ENCODE measurements at places on chromosomes 6 and 20.

DNA sequence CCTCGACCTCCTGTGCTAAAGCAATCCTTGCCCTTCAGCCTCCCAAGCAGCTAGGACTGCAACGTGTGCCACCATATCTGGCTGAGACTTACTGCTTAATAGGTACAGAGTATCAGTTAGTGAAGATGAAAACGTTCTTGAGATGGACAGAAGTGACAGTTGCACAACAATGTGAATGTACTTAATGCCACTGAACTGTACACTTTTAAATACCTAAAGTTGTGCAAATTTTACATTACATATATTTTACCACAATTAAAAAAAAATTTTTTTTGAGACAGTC lies 25.9 kb downstream of the NUDT3 start:
- DNase-seq, result no peak

DNA sequence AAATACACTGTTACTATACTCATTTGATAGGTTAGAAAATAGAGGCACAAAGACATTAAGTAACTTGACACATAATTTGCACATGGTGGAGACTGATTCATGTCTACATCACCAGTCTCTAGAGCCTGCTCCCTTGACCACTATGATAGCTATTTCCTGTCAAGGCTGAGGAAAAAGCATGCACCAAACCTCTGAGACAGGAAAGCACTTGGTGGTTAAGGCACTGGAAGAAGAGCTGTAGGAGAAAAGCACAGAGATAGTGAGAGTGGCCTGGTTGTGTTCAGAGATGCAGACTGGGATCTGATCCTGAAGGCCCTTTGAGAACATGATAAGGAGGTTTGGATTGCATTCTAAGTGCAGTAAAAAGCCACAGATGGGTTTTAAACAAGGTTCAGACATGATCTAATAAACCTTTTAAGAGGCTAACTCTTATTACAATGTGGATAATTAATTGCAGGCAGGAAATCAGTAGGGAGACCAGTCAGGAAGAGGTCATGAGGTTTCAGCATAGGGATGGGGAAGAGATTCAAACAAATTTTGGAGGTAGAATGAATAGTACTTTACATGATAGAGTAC lies 168.9 kb downstream of the PHF3 start:
- DNase-seq, result peak; percentile 93

- no peak for DNase-seq
Observed at GRCh38 chr20:8321001-8321400, 188.9 kb downstream of the PLCB1 start.

DNA sequence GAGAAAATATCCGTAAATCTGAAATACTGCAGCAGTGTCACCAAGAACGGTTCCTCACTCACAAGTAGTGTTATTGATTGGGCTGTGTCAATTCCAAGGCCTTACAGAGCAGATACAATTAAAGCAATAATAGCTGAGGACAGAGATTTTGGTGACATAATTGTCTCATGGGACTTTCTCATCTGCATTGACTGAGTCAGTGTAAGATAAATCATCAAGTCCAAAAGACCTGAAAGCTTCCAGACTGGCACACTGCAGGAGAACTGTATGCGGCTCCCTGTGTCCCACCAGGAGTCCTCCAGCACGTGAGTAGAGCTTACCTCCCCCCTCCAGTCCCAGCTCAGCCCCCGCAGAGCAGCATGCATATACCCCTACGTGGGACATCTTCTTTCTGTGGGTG lies 655.2 kb upstream of the ARID1B start:
- no peak for DNase-seq

GRCh38 chr20:63658749-63659187 lies 656 bp downstream of the RTEL1 start:
- DNase-seq, result no peak

DNA sequence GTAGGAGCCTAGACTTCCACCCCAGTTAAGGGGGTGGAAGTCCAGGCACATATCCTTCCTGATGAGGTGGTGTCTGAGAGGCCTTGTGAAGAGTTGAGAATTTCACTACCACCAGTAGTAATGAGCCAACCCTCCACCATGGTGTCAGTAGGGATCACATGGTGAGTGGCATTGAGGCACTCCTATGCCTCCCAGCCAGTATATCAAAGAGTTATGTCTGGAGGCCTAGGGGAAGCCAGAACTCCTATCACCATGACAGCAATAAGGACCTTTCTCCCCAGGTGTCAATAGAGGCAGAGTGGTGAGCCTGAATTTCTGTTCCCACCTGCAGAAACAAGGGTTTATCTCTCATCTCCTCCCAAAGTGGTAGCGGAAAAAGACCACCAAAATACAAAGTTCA lies 106.6 kb upstream of the ADTRP start:
- no peak for DNase-seq

- DNase-seq, result no peak
Observed at GRCh38 chr6:18533793-18534192, 146.6 kb downstream of the RNF144B start.

DNA sequence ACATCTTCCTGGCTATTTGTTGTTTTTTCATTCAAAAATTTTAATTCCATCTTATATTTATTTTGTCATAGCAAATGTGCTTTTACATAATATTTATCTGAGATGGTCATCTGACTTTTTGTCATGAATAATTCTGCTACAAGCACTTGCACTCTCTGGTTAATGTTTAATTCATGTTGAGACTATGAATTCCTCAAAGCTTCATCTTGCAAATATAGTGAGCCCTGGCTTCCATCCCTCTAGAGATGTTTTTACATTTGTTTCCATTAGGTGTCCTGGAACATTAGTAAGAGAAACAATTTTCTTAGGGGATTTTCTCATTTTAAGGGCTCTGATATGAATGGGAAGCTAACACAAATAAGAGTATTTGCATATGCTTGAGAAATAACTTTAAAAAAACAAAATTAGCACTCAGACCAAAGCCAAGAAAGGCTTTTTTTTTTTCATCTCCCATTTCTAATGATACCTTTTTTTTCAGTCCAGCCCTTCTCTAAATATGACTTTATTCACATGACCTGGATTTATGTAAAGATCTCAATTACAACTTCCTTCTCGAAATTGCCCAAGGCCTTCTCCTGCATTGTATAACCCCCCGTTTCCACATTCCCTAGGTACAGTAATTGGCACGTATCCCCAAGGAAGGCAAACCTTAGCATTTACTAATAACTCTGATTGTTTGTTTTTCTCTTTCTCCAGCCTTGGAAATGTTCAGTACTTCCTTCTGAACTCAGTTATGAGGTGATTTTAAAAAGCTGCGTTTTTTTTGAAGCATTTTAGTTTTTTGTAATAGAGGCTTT lies 797.0 kb upstream of the GJE1 start:
- no peak for DNase-seq

DNA sequence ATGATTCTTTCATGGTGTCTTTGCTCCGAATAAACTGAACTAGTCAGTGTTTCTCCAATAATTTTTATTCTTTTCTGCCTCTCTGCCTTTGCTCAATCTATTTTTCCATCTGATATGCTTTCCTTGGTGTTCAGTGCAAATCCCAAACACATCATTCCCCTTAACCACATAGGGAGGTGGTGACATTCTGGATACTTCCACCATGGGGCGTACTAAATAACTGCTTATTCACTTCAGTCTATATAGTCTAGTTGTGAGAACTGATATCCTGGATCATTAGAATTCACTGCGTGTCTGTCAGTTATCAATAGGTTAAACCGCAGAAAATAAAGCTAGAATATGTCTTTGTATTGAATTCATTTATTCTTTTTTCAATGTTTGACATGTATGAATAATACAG lies 83.1 kb downstream of the KCNQ5 start:
- no peak for DNase-seq

DNA sequence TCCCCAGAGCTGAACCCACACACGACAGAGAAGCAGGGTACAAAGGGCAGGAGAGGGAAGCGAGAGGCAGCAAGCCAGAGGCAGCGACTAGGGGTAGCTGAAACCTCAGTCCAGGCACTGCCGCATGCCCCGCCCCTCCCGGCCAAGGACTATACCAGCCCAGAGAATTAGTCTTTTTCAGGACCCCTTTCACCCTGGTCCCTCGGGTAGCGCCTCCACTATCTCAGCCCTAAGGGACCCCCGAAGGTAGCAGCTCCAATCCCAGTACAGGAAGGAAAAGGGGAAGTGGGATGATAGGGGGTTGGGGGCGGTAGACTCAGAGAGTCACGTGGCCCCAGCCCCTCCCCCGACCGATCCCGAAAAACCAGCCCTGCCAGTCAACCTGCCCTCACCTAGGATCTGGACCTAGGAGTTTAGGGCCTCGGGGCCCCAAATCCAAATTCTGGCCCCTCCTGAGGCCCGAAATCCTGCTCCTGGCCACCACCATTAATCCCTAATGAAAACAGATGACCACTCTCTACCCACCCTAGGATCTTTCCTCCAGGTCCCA lies 1.3 kb downstream of the RGL2 start:
- no peak for DNase-seq

DNA sequence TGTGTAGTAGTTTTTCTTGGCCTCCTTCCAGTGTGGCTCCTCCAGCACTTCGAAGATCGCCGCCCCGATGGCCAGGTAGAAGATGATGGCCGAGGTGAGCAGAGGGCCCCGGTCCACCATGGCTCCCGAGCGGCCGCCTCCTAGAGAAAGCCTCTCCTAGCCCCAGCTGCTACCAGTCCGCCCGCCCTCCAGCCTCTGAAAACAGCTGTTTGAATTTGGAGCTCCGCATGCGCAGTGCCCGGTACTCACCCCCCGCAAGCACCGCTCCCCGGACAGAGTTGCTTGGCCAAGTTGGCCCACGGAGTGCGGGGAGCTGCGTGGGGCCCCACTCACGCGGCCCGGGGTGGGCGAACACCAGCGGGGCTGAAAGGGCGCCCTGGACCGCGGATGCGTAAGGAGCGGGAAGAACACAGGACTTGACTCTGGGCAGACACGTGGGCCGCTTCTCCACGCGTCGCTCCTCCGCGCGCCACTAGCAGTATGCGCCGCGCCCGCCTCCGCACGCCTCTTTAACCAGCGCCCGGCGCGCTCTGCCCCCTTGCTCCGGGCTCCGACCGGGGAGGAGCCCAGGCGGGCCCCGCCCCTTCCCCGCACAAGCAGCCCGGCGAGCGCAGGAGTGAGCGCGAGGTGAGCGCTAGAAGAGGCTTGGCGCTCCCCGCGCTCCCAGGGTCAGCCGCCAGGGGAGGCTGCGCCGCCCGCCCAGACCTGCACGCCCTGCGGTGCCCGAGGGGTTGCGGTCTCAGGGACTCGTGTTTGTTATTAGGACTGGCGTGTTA lies at the start of gene KCNK5:
KCNK5 (minus strand) TSS at position 484 of the 776 bp plus-strand sequence; CDS start at position 120, 364 bp downstream.
- DNase-seq, result peak; percentile 7

DNA sequence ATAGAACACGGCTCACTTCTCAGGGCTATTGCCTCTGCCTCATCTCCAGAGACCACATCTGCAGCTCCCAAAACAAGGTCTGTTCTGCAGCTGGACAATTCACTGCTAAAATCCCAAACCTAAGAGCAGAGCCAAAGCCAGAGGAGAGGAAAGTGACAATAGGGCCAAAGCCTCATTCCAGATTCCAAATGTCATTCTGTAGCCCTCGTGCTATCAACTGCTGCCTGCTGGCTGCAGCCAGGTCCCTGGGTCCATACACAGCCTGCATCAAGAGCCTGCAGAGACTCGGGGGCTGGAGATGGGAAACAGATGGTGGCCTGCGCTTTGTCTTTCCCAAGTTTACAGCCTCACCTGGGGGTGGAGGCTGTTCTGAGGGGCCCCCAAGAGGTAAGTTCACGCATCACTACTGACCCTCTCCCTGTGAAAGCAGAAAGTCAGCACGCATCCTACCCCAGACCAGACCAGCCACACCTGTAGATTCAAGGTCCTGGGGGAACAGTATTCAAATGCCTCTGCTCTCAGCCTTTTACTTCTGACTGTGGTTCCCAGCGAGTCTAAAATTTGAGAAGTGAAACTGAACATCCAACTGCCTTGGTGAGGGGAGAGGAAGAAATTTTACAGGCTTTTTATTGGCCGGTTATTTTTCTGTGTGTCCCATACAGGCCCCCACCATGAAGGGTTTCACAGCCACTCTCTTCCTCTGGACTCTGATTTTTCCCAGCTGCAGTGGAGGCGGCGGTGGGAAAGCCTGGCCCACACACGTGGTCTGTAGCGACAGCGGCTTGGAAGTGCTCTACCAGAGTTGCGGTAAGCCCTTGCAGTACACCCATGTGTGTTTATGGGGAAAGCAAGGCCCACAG lies at the start of gene LY86:
LY86 (plus strand) TSS at position 657 of the 860 bp plus-strand sequence; CDS start at position 672, 15 bp downstream.
- no peak for DNase-seq

GRCh38 chr6:14743144-14743473 lies 502.8 kb upstream of the JARID2 start:
- no peak for DNase-seq

GRCh38 chr6:13103169-13103568 lies 225.2 kb downstream of the TBC1D7 start:
- DNase-seq, result no peak

GRCh38 chr6:35258858-35259193 lies 709 bp upstream of the ZNF76 start:
- no peak for DNase-seq

DNA sequence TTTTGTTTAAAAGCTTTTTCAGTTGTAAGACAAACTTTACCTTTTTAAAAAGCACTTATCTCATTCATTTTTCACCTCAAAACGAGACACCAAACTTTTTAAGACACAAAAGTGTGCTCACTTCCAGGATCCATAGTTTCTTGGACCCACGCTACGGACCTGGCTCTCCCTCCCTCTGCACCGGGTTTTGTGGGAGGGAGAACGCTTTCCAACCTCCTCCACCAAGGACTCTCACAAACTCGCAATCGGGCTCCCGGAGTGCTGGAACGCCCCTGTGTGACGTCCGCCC lies 436 bp downstream of the CAGE1 start:
- DNase-seq, result no peak

GRCh38 chr6:109867970-109868358 lies 110.1 kb upstream of the GPR6 start:
- DNase-seq, result peak; percentile 63

GRCh38 chr6:15357782-15358181 lies 111.9 kb downstream of the JARID2 start:
- DNase-seq, result no peak

DNA sequence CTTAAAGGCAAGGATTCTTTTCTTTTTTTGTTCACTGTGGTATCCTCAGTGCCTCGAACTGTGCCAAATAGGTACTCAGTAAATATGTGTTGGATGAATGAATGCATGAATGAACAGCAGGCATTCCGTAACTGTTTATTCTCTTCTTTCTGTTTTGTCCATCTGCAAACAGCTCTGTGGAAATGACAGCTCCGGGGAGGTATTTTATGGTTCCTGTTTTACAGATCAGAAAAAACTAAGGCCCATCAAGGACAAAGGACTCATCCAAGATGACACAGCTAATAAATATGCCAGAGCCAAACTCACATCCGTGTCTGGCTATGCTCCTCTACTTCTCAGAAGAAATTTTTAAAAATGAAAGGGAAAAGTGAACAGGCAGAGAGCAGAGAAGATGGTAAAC lies 21.0 kb downstream of the JPH2 start:
- DNase-seq, result peak; percentile 88

GRCh38 chr6:20835315-20836010 lies 301.2 kb downstream of the CDKAL1 start:
- DNase-seq, result no peak

DNA sequence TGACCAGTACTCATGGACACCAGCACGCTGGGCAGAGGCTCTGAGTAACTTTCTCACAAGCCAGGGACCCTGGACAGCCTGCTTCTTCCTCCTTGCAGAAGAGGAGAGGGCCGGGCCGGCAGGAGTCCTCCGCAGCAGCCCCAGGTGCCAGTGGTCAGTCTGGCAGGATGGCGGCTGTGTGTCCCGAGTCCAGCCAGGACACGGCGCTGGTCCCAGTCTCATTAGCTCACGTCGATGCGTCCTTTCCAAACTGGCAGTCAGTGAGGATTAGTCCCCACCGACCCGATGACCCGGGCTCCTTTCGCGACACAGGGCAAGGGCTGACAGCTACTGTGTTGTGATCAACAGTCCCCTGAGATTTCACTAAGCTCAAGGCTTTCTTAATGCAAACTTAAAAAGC lies 267.0 kb downstream of the TAF4 start:
- no peak for DNase-seq
